Activated CD8-positive, alpha-beta memory T cell treated with anti-CD3 and anti-CD28 coated beads for 4 hours (primary cell): ENCODE measurements at places on chromosomes 1 and 21.

- peak; percentile 46 for DNase-seq
These were observed 61.8 kb upstream of the NBL1 start for GRCh38 chr1:19582318-19582717.

GRCh38 chr1:115814685-115815398 is 26.1 kb downstream of the NHLH2 start:
- no peak for DNase-seq

DNA sequence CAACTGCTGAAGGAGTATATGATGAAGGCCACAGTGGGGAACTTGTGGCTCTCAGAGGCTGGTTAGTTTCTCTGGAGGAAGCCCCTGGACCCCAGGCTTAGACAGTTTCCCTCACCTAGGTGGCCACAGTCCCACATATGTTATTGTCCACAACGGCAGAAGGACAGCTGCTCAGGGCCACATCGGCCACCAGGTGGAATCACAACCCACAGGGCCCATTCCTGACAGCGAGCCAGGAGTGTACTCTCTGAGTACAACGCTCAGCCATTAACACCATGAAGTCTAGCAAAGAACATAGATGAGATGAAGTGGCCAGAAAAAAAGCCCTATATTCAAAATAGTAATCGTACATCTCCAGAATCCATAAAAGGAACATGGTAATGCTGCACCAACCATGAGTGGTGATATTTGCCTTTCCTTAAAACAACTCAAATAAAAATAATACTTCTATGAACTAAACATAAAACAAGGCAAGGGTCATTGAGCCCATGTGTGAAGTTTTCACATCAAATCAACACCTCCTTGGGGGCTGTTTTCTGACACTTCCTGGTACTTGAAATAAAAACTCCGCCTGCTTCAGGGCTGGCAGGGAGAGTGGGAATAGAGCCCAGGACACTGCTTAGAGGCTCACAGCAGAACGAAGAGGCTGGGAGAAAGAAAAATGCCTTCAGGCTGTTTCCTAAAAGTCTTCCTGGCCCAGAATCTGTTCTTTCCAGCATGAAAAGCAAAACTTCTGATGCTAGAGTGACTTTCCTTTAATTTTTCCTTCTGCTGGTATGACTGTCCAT is 383.3 kb downstream of the HHAT start:
- no peak for DNase-seq

DNA sequence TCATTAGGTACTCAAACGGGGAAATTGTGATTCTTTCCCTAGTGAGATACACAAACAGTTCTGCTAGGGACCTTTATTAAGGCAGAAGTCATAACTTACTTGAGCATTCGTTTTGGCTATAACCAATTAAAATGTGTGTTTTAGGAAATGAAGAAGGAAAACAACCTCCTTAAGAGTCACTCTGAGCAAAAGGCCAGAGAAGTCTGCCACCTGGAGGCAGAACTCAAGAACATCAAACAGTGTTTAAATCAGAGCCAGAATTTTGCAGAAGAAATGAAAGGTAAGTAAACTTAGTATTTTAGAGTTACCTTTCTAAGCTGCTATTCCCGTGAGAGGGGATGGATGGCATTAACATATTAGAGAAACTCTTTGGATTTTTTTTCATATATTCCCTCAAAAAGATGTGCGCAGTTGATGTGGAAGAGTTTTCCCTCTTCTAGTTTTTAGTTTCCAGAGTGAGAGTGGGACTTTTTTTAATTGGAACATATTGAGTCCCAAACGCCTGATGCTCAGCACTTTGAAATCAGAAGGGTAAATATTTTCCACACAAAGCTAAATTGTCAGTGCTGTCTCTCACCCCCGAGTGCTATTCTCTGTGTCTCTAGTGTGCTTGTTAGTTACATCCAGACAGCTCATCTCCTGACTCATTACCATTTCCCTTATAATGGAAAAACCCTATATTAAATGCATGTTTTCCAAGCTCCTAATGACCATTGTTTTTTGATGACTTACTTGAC is 34.9 kb downstream of the CENPF start:
- no peak for DNase-seq

GRCh38 chr1:95222629-95223028 is 11.4 kb upstream of the RWDD3 start:
- DNase-seq: no peak

- peak; percentile 69 for DNase-seq
These were observed 3.8 kb downstream of the MPZ start for GRCh38 chr1:161305867-161306519.

DNA sequence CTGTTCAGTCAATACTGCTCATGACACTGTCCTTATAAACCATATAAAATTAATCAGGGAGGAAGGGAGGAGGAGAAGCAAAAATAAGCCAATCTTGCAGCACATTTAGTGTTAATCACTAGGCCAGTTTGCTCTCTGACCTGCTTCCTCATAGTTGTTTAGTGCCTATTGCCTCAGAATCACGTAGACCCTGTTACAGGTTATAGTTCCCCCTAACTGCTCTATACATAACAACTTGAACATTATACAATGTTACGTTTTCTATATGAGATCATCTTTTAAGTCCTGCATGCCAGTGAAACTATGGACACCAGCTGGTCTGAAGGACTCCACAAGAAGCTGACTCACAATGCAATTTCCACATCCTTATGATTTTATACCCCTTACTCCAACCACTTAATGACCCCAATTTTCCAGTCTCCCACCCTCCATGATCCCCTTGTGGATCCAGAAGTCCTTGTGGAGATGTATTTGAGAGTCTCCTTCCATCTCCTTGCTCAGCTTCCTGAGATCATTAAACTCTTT is 34.9 kb upstream of the TACSTD2 start:
- no peak for DNase-seq

- no peak for DNase-seq
These were observed 329.2 kb upstream of the C1orf87 start for GRCh38 chr1:60402816-60403215.

DNA sequence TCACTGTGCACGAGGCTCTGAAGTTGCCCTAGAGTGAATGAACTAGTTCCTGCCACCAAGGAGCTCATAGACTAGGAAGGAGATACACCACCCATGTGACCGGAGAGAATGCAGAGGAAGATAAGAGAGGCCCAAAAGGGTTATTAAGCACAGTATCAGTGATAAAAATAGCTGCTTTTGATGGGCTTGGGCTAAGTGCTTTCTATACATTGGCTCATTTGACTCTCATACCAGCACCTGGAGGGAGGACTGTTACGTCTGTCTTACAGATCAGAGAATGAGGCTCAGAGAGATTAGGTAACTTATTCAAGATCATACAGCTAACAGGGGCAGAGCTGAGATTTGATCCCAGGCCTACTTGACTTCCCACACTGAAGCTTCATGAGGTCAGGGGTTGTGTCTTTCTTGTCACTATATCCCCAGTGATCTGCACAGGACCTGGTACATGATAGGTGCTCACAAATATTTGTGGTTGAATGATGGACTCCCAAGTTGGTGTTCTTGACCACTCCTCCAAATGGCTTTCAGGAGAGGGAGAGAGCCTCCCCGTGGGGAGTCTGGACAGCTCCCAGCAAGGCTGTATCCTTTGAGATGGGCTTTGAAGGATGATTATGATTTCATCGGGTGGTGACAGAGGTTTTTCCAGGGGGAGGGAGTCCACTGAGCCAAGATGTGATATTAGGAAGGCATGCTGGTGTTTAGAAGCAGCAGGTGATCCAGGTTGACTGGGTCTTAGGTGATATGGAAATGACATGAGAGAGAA is 14.4 kb downstream of the PPFIA4 start:
- DNase-seq: no peak

DNA sequence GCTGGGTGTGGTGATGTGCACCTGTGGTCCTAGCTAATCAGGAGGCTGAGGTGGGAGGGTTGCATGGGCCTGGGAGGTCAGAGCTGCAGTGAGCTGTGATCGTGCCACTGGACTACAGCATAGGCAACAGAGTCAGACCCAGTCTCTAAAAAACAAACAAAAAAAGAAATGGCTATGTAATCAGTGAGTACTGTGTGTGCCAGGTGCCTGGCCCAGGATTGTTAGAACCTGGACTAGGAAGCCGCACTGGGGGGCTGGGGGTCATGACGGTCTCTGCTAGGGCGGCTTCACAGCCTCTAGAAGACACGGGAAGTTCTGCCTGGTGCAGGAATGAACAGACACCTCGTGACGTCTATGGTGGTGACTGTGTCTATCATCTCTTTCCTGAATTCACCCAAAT is 8.5 kb downstream of the TMEM9 start:
- DNase-seq: no peak

DNA sequence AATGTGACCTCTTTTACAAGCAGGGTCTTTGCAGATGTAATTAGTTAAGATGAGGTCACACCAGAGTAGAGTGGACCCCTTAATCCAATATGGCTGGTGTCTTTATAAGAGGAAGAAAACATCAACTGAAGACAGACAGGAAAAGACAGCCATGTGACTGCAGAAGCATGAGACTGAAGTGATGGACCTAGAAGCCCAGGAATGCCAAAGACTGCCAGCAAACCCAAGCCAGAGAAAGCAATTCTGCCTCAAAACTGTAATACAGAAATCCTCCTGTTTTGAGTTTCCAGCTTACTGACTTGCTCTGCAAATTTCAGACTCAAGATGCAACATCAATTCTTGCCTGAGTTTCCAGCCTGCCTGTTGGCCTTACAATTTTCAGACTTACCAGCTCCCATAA is 17.3 kb downstream of the ENAH start:
- no peak for DNase-seq

GRCh38 chr1:6603238-6603914 is 707 bp upstream of the KLHL21 start:
- DNase-seq: no peak
